ENCODE measurements at places on chromosomes 1 and 21.

DNA sequence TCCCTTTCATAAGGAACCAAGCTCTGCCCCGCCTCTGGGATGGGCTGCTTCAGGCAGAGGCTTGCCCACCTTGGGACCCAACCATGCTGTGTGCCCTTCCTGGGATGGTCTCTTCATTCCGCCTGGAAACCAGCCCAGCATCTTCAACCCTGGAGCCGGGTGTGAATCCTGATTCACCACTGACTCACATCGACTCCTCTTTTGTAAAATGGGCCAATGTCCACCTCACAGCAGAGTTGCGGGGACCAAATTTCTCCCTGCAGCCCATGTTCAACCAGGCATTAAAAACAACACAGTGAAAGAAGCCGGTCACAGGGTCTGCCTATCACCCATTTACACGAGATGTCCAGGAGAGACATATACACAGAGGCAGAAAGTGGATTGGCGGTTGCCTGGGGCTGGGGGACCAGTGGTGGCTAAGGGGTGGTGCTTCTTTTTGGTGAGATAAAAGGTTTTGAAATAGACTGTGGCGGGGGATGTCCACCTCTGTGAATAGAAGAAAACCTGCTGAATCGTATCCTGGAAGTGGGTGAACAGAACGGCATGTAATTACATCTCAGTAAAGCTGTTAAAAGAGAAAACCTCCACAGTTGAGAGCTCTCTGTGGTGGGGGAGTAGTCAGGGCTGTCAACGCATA, 6.9 kb upstream of the GPR153 start:
- DNase-seq, result no peak

- no peak for DNase-seq
These were observed 131.5 kb downstream of the CNIH3 start for GRCh38 chr1:224747578-224747977.

DNA sequence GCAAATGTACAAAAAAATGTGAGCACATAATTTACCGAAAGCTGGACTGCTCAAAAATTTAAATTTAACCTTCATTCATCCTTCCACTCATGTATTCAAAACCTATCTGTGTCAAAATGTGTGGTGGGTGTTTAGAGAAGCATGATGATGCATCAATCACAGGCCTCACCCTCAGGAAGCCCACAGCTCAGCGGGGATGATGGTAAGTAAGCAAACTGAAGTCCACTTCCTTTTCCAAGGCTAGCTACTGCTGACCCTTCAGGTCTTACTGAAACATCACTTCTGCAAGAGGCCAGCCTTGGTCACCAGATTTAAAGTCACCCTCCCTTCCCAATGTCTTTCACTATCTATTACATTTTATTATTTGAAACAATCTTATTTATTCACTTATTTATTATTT, 254.5 kb downstream of the DNM3 start:
- DNase-seq, result no peak

- DNase-seq, result no peak
These were observed 19.0 kb downstream of the CLIC6 start for GRCh38 chr21:34687745-34688144.

DNA sequence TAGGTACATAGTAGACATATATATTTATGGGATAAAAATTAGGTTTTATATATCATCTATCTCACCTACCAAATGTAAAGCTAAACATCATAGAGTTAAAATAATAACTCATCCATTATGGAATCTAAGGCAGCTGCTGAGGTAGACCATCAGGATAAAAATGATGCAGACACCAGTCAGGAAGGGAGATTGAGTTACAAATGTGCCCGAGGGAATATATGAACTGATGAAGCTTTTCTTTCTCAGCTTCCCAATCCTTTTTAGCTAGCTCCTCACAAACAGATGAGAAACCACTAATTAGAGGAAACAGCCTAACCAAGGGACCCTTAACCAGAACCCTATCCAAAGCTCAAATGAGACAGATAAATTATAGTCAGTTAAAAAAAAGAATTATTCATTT, 20.9 kb downstream of the TTLL7 start:
- no peak for DNase-seq

- no peak for DNase-seq
These were observed 31.1 kb downstream of the CNST start for GRCh38 chr1:246597340-246597739.

- no peak for DNase-seq
These were observed at the start of gene TBX15 for GRCh38 chr1:118988186-118989005. Gene TBX15, minus strand, starts transcription at chr1:118988343. Its CDS starts 548 bp downstream, at chr1:118987795.

GRCh38 chr1:158310623-158311022, 20.7 kb downstream of the CD1B start:
- DNase-seq, result no peak

- no peak for DNase-seq
These were observed 11.3 kb downstream of the EFHD2 start for GRCh38 chr1:15420853-15421465.

- no peak for DNase-seq
These were observed 14.1 kb downstream of the DPYD start for GRCh38 chr1:97906567-97907241.

DNA sequence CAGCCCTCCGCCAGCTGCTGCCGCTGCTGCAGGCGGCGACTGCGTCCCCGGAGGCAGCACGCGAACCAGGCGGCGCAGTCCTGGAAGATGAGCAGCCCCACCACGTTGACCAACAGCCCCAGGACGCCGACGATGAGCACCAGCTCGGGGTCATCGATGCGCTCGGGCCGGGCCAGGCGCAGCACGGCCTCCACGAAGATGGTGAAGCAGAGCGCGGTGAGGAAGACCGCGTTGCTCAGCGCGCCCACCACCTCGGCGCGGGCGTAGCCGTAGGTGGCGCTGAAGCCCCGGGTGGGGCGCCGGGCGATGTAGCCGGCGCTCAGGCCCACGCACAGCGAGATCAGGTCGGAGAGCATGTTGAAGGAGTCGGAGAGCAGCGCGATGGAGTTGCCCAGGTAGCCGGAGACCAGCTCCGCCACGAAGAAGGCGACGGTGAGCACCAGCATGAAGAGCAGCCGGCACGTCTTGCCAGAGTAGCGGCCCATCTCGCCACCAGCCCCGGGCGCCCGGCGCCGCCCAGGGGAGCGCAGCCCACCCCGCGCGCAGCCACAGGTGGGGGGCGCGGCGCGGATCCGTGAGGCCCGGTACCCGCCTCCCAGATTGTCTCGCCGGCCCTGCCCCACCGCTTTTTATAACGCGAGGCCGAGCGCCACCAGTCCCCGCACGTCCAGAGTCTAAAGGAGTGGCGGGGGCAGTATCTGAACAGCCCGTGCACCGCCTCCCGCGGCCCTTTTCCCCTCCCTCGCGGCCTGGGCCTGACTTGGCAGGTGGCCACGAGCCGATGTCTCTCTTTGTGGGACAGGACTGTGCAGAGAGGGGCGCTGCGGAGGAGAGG, at the start of gene SLC30A10:
Gene SLC30A10, minus strand, starts transcription at position 602 of the 835 bp plus-strand sequence. Its CDS starts 117 bp downstream, at position 485.
- no peak for DNase-seq

DNA sequence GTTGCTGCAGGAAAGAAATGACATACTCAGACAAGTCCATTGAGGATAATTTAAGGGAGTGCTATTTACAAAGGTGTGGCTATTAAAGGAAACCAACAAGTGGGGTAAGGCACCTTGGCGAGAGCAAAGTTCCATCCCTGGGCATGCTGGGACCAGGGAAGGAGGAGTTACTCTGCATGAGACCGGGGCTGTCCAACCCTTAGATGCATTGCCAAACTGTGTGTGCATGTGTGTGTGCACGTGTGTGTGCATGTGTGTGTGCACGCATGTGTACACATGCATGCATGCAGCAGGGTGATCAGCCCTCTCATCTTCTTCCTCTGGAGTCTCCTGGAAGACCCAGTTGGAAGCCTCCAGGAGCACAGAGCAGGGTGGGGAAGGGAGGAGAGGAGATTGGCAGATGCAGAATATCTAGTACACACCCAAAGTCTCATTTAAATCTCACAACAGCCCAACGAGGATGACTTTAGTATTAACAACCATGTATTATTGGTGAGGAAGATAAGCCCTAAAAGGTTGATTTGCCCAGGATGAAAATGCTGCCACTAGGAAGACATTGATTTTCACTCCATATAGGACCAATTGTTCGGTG, 72.2 kb upstream of the CD34 start:
- no peak for DNase-seq

- DNase-seq, result no peak
These were observed 31.5 kb downstream of the C1orf198 start for GRCh38 chr1:230836793-230837192.

DNA sequence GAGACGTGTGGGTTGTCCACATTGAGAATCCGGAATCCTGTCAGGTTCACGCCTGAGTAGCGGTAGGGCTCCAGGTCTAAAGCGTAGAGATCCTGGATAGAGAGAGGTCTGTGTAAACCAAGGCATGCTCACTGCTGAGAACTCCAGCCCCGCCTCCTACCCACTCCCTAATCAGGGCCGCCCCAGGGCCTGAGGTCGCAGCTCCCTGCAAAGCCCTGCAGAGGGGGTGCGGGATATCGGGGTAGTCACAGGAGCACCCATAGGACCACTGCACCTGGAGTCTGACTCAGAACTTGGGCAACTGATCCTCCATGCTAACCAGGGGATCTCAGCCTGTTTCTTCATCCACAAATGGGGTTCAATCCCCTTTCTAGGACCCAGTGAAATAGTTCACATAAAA, 174.4 kb downstream of the GRIK3 start:
- DNase-seq, result no peak

DNA sequence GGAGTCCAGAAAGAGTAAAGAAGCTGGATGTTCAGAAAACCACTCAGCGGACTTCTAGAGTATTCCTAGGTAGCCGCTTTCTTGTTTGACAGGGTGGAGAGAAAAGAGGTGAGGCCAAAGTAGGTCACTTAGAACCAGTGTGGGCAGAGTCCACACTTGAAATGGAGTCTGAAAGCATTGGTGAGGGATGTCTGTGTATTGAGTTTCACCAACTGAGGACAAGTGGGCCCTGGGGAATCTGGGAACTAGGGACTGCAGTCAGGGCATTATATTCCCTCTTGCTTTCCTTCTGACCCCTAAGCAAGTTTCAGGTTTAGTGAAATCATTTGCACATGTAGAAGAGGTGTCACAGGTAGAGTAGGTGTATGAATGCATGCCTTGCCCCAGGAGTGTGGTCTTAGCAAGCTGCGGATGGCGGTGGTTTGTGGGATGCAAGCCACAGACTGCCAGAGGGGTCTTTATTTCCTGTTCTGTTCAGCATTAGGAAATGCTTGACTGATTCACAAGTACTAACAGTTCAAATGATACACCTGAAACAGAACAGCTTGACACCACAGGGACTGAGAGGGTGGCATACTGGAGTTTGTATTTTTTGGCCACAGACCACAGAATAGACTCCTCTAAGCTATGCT, 1.1 kb upstream of the GNG12 start:
- no peak for DNase-seq

GRCh38 chr1:8908388-8909151, 30.1 kb upstream of the ENO1 start:
- no peak for DNase-seq

DNA sequence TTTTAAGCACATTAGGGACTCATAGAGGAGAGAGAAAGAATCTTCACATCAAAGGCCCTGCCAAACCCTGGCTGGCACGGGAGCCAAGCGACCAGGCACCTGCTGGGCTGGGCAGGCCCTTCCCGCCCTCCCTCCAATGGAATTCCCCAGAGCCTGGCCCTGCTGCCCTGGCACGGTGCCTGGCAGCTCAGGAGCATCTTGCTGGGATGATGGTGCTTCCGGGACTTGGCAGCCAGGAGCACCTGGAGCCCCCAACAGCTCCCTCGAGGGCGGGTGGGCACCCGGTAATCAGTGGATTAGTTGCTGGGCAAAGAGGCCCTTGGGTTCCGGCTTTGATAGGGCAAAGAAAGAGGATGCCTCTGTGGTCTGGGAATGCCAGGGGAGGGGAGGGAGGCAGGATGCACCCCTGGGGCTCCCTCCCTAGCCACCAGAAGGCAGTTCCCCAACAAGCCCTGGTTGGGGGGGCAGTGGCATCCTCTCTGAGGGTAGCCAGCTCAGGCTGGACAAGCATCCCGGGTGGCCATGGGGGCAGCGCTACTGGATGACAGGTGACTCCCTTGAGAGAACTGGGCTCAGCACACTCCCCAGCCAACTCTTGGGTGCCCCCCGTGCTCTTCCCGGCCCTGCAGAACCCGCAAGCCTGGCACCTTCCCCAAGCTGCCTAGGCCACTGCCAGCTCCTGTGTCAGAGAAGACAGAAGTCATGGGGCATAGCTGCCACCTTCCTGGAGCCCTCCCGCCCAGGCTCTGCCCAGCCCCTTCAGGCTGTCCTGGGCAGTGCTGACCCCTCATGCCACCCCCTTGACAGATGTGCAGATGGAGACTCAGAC, 26.4 kb downstream of the KRTAP10-1 start:
- no peak for DNase-seq

DNA sequence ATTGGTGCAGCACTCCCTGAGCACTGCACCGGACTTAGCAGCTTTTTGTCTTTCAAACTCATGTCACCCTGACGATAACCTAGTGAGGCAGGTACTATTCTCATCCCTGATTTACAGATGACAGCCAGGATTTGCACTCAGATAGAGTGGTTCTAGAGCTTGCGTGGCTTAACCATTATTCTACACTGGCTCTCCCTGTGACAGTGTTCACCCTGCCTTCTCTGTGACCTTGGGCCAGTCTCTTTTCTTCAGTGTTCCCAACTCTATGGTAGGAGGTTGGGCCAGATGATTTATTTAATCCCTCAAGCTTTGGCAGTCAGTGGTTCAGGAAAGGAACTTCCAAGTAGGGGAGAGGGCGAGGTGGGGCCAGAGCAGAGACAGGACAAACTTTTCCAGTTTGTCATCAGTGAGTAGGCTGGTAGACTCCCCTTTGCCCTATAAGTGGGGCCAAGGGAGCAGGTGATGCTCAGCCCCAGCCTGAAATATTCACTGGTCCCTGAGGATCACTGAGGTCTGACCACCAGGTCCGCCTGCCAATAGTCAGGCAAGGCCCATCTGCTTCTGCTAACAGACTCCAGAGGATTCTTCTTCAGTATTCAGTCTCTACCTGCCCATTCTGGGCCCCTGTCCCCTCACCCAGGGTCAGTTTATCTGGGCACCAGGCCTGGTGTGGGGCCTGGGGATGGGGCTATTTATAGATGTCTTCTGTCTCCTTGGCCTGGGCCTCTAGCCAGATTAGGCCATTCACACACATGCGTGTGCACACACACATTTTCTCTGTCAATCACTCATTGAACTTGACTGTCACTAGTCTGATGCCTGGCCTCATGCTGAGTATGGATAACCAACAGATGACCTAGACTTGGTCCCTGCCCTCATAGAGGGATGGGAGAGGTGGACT, 8.8 kb upstream of the FABP3 start:
- no peak for DNase-seq

GRCh38 chr21:34080710-34081109, 7.3 kb downstream of the MRPS6 start:
- DNase-seq, result no peak

DNA sequence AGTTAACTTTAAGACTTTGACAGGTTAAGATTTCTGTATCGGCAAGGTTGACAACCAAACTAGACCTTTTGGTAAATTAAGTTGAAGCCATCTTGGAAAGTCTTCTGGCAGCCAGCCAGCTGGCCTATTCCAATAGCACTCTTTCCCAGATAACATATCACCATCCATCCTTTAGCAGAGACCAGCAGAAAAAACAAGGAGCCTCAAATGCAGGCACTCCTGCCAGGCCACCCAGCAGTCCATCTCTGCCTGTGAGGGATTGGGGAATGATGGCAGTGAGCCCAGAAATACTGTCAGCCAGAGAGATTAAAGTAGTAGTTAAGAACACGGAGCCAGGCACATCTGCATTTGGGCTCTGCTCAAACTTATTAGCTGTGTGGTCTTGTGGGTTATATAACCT, 19.4 kb downstream of the ZBTB40 start:
- no peak for DNase-seq
